AG09309 (cell line): ENCODE measurements at places on chromosomes 4 and X.

GRCh38 chr4:137470806-137471205, 61.5 kb downstream of the PCDH18 start:
- no peak for DNase-seq

DNA sequence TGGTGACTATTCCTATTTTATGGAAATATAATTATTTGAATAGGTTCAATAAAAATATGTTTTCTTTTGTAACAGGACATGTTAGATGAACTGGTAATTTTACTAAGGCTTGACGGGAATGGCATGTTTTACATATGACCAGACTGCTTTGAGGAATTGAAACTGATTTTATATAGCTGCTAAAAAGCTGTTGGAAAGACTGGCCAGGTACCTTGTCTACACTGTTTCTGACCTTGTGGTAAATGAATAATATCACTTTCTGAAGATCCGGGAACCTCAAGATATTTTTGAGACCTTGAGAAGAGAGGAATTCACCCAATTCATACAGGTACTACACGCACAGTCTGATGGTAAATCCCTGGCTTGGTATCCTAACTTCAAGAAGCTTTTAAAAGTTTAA, 42.1 kb upstream of the USP46 start:
- no peak for DNase-seq

DNA sequence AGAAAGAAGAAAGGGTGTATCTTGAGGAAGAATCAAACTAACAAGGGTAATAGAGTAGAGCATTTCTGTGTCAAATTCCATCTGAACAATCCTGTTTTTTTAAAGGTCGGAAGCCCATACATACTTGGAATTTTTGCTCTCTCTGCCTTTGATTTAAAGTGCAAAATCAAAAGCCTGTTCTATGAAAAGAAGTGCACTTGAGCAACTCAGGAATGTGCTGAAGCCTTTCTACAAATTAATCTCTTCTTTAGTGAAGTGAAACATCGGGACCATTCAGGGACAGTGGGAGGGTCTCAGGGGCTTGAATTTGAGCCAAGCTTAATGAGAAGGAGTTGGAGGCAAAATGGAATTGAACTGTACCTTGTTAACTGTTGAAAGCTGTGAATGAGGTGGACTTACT, 1008.5 kb upstream of the LCORL start:
- no peak for DNase-seq

DNA sequence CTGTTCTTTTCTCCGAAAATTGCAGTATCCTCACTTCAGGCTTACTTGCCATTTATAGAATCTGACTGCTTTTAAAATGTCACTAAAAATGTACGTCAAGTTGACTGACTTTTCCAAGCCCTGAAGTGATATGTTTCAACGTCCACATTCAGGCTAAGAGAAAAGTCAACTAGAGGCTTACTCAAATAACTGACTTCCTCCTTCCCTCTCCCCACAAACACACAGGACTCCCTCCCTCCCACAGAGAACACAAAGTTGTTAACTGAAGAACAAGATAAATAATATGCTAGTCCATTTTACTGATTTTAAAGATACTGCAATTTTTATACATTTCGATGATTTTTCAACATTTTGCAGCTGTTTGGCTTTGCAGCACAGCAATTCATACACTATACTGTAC, 13.8 kb upstream of the CDKL2 start:
- no peak for DNase-seq

GRCh38 chrX:103356130-103356798, at the start of gene TCEAL9:
Gene TCEAL9, plus strand, starts transcription at chrX:103356506. Its CDS starts 1,179 bp downstream, at chrX:103357685.
- peak; percentile 21 for DNase-seq

- no peak for DNase-seq
Measured at GRCh38 chrX:20248592-20249192, 18.0 kb downstream of the RPS6KA3 start.

DNA sequence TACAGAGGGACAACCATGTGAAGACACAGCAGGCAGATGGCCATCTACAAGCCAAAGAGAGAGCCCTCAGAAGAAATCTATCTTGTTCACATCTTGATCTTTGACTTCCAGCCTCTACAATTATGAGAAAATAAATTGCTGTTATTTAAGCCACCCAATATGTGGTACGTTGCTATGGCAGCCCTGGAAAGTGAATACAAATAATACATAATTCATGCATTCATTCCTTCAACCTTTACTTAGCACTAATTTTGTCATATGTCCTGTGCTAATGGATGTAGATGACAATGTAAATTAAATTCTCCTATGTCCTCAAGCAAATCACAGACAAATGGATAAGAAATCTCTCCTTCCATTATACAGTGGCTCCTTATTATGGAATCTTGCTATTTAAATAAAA, 361.6 kb downstream of the PACRGL start:
- DNase-seq: no peak

GRCh38 chrX:135505351-135505750, 15.1 kb upstream of the INTS6L start:
- DNase-seq: no peak

DNA sequence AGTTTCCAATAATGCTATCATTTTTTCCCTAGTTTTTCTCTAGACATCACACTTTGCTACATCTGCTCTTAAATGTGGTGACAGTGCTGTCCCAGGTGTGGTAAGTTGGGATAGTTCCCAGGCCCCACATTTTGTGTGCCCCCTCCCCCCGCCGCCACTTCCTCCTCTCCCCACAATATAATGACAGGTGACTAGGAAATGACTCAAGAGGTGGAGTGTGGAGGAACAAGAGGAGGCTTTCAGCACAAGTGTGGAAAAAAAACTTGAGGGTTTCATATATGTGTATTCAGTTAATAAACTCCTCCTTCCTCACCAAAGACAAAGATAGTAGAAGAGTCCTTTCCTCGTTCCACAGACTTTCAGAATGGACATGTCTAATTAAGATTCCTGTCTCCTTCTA, 18.3 kb upstream of the IL21 start:
- DNase-seq: no peak

GRCh38 chr4:52911684-52912294, 49.7 kb downstream of the RASL11B start:
- no peak for DNase-seq

DNA sequence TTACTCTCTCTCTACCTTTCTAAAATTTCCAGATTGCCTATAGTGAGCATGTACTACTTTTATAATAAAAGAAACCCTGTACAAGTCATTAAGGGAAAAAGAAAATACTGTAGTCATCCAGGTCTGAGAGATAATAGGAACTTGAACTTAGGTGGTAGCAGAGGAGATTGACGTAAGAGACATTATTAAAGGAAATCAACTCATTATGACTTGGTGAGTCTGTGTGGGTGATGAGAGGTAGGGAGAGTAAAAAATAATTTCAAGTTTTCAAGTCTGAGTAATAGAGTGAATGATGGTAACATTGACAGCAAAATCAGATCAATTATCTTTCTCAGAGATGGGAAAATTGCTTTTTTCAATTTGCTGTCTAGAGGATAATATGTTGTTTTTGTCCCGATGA, 44.0 kb upstream of the ZCCHC12 start:
- no peak for DNase-seq

DNA sequence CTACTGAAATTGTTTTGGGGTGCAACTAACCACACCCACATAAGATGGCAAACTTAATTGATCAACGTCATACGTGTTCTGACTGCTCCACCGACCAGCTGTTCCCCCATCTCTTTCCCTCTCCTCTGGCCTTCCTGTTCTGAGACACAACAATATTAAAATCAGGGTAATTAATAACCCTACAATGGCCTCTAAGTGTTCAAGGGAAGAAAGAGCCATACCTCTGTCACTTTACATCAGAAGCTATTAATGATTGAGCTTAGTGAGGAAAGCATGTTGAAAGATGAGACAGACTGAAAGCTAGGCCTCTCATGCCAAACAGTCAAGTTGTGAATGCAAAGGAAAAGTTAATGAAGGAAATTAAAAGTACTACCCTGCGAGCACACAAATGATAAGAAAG, 173.9 kb upstream of the FTHL17 start:
- no peak for DNase-seq
